ENCODE measurements at places on chromosomes 6 and 20.

DNA sequence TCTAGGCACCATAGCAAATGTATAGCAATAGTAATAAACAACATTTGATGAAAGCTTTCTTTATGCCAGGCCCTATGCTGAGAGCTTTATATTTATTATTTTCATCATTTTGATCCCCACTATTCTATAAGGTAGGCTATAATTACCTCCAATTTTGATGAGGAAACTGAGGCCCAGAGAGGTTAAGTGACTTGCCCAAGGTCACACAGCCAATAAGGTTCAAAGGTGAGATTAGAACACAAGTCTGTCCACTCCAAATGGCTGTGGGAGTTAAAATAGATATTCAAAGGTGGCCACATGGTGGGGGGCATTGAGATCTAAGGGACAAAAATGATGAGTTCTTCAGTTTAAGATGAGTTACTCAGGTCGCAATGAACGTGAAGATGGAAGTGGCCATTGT is 269.9 kb downstream of the BMP7 start:
- DNase-seq: no peak

DNA sequence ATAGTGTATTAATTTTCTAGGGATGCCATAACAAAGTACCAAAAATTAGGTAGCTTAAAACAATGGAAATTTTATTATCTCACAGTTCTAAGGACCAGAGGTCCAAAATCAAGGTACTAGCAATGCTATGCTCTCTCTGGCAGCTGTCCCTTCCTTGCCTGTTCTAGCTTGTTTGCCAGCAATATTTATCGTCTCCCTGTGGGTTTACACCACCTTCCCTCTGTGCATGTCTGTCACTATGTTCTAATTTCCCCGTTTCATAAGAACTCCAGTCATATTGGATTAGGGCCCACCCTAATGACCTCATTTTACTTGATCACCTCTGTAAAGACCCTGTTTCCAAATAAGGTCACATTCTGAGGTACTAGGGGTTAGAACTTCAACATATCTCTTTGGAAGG is 217.2 kb downstream of the IBTK start:
- no peak for DNase-seq

DNA sequence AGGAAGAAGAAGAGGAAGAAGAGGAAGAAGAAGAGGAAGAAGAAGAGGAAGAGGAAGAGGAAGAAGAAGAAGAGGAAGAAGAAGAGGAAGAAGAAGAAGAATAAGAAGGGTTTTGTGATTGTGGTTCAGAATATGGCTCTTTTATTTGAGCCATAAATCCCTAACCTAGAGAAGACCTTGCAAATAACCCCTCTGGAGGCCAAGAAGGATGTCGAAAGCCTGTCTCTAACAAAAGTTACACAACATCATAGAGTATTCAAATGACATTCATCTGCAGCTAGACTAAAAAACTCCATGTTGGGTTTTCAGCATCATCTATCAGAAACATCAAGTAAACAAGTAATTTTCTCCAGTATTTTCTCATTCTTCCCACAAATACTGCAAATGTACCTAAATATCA is 100.9 kb downstream of the RNASET2 start:
- DNase-seq: no peak

GRCh38 chr6:145009711-145010110 is 724.6 kb downstream of the UTRN start:
- no peak for DNase-seq

GRCh38 chr6:16243055-16243454 is 4.7 kb downstream of the GMPR start:
- DNase-seq: no peak

GRCh38 chr6:144248476-144249301 is 36.4 kb upstream of the UTRN start:
- DNase-seq: no peak

DNA sequence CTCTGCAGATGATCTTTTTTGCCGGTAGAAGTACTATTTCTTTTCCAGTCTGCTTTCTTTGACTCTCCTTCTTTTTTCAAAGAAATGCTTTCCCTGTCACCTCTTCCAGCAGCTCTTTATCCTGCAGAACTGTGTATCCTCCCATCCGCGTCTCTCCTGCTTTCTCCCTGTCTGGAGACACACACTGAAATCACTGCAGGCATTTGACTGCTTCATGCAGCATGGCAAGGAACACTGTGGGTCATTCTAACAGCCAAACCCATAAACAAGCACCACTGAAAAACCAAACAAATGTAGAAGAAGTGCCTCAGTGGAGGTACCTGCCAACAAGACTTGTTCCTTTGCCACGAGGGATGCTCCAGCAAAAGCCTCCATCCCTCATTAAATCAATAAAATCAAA is 403.7 kb upstream of the CITED2 start:
- DNase-seq: no peak

DNA sequence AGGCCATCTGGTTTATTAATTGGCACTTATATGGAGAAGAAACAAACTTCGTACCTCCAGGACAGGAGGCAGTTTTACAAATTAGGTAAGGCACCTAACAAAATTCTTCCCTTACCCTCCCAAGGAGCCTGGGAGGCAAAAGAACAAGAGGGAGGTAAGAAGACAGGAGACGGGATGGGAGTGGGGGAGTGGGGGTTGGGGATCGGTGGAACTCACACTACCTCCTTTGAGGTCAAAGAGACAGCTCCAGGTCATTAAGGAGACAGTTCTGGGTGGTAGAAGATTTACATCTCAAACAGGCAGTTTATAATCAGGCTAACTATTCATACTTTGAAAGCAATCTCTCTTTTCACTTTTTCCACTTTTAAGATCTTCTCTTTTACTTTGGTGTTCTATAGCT is 112.3 kb upstream of the HDAC2 start:
- no peak for DNase-seq

DNA sequence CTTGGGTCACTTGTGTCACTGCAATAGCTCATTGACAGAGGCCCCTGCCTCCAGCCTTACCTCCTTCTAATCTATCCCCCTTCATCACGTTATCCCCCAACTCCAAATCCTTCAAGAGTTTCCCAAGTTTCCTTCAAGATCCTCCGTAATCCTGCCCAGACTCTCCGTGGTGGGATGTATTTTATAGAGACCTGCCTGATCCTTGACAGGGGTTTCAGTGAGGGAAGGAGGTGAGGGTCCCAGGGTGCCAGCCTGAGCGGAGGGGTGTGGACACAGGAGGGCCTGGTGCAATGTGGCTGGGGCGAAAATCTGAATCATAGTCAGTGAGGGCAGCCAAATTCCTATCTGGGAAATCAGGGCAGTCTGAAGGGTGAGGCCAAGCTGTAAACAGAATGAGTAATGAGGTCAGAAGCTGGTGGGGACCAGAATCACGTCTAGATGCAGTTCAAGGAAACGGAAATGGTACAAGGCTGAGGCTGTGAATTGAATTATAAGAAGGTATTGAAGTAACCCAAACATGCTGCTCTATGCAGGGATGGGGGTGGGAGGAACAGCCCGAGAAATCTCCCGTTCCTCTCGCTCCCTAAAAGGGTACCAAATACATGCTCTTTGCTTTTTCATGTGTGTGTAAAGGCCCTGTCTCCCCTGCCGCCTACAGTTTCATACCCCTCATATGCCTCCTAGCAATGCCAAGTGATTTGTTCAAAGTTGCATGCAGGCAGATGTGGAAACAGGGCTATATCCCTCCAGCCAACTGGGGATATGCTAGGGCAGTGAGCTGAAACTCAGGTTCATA is 35.4 kb upstream of the PIM1 start:
- DNase-seq: no peak

GRCh38 chr20:23526850-23527249 is 35.9 kb downstream of the CST8 start:
- no peak for DNase-seq

DNA sequence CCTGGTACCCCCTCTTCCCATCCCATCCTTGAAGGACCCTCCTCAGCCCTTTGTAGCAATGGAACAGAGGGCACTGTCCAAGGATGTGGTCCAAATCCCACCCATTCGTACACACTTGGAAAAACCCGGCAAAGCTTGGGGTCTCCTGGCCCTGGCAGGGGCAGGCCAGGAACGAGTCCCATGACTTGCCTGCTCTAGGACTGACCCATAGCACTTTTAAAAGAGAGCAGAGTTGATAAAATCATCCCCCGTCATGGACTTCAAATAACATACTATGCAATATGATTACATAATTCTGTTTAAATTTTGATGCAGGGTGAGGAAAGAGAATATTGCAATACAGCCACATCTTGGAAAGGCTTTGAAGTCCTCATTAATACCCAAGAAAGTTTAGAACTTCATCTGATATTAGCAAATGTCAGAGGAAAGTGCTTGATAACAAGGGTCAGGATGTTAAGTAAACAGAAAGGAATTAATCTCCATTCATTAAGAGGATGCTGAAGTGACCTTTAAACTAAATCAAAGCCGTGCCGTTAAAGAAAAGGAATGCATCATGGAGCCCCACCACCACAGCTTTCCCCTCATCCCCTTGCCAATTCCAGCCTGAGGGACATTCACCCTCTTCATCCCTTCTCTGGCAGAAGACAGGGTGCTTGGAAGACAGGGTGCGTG is 60.7 kb upstream of the NXT1 start:
- DNase-seq: no peak

DNA sequence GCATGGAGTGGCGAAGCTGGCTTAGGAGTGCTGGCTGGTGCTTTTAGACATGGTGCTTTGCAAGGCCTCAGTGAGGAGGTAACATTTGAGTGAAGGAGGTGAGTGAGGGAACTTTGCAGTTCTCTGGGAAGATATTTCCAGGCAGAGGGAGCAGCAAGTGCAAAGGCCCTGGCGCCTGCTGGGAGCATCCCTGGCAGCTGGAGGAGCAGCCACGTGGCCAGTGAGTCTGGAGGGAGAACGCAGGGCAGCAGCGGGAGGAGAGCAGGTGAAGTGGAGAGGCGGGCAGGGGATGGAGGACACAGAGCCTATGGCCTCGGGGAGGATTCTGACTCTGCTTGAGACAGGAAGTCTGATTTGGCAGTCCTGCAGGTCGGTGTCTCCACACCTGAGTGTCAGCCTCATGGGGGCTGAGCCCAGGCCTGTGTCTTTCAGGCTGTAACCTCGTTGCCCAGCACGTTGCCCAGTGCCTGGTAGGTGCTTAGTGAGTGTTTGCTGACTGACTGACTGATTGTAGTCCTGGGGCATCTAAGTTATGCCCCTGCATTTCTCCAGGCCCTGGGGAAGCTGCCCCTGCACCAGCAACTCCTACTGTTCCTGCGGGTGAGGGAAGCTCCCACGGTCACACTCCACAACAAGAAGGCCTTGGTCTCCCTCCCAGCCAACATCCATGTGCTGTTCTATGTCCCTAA is 11.0 kb upstream of the BPIFB4 start:
- DNase-seq: no peak

DNA sequence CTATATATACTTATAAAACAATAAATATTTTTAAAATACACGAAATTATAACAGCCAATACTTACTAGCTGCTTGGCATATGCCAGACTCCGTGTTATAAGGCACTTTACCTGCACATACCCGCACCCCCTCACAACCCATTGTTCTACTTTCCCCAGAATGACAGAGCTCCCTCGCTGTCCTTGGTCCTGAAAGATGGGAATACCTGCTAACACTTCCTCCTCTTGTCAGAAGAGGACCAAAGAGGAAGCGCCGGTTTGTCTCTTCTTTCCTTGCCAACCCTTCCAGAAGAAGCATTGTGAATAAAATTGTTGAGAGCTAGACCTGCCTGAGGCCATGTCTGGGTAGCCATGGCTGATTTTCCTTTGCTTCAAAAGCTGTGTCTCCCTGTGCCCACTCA is 149.3 kb downstream of the PTPRT start:
- DNase-seq: no peak

DNA sequence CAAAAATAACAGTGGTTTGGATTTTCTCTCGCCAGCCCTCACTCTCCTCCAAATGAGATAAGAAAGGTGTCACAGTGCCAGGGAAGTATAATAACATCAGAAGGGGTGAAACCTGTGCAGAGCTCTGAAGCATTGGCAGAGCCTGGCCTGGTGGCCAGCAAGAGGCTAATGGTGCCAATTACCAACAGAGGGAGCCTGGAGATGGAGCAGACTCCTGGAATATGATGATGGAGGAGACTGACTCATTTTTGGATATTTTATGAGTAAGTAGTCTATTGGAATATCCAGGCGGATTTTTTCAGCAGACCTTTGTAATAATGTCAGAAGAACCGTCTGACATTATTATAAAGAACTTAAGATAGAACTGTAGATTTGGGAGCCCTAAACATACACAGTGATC is 442.6 kb upstream of the MARCKS start:
- DNase-seq: no peak

GRCh38 chr20:43833511-43834395 is 80.9 kb upstream of the TOX2 start:
- no peak for DNase-seq

DNA sequence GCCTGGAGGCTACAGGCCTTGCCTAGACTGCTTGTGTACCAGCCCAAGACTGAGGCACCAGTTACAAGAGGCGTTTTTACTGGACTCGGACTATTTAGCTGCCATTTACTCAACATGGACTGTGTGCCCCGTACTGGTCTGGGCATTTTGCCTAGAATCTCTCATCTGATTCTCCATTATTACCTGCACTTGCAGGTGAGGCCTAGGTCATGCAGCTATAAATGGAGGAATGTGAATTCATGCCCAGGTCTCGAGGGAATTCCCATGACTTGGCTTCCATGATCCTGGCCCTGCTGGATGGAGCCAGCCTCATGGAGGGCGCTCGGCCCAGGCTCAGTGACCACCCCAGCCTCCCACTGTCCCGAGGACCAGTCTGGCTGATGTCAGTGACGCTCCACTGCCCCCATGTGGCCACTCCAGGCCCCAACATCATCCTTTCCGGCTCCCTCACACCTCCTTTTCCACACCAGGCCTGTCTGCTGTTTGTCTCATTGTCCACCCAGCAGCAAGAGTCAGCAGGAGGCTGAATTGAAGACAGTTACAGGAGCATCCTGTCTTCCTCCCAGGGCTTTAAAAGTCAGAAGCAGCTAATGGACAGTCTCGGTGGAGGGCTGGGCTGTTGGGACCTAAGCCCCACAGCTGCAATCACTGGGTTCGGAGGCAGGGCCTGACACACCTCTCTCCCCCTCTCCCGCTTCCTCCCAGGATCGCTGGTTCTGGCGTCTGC is 8.7 kb downstream of the MMP24OS start:
- DNase-seq: no peak

- no peak for DNase-seq
Measured at GRCh38 chr6:126926926-126927325, 191.5 kb upstream of the RSPO3 start.

GRCh38 chr20:2004171-2004570 is 10.3 kb upstream of the PDYN start:
- no peak for DNase-seq

GRCh38 chr6:155867682-155868081 is 412.0 kb upstream of the NOX3 start:
- no peak for DNase-seq

GRCh38 chr20:51371720-51372119 is 170.8 kb downstream of the NFATC2 start:
- DNase-seq: no peak

GRCh38 chr6:39808964-39809363 is 16.8 kb downstream of the DAAM2 start:
- DNase-seq: no peak

DNA sequence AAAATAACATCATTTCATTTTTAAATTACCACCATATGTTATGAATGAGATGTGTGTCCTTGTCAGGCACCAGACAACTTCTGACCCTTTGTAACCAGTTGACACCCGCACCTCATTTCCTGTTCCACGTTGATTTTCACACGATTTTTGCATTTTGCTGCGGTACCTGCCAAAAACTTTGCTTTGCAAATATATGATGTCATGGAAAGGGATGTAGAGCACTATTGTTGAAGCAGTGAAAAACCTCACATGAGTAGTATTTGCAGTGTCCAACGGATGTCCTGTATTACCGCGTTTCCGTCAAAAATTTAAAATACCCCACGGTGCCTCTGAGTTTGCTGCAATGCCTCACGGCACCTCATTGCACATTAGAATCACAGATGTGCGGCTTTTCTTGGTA is 115.6 kb downstream of the MTHFD1L start:
- DNase-seq: no peak

- no peak for DNase-seq
Measured at GRCh38 chr6:98657764-98658163, 176.6 kb upstream of the POU3F2 start.

Data from stimulated activated CD8-positive, alpha-beta memory T cell treated with anti-CD3 and anti-CD28 coated beads, Interleukin-15, amount 100 ng/mL, for 48 hours (primary cell).